ENCODE measurements at places on chromosomes 13 and 19.

DNA sequence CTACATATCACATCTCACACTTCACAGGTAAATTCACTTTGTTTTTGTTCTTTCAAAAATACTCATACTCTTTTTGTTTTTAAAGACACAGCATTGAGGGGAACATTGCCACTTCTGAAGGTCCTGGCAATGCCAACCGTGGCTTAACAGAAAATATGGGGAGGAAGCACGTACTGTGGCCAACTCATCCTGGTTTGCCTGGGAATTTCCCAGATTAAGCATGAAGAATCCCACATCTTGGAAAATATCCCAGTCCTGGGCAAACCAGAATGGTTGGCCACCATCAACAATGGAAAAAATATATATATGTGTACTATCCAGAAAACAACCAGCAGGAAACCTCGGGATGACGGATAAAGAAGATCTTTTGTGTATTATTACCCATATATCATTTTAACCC, 1032.2 kb upstream of the SLC10A2 start:
- DNase-seq = no peak

GRCh38 chr13:99322297-99323103, 15.3 kb upstream of the GPR183 start:
- DNase-seq = no peak

DNA sequence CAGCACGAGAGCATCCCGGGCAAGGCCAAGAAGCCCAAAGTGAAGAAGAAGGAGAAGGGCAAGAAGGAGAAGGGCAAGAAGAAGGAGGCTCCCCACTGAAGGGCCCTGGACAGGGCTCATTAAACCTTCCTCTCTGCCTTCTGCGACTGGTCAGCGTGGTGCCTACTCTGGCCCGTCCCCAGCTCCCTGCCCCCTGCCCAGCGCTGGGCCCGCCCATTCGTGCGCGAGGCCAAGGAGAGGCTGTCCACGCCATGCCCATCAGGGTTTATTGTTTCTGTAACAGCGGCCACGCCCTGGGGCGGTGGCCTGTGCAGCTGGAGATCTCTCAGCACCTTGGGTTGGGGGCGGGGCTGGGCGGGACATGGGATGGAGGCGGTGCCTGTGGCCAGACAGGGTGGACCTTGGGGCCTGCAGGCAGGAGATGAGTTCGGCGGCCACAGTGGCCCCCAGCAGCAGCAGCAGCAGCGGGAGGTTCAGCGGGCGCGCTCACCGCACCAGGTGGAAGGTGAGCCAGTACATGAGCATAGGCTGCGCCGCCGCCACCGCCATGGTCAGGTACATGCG, 897 bp downstream of the C19orf33 start:
- no peak for DNase-seq

DNA sequence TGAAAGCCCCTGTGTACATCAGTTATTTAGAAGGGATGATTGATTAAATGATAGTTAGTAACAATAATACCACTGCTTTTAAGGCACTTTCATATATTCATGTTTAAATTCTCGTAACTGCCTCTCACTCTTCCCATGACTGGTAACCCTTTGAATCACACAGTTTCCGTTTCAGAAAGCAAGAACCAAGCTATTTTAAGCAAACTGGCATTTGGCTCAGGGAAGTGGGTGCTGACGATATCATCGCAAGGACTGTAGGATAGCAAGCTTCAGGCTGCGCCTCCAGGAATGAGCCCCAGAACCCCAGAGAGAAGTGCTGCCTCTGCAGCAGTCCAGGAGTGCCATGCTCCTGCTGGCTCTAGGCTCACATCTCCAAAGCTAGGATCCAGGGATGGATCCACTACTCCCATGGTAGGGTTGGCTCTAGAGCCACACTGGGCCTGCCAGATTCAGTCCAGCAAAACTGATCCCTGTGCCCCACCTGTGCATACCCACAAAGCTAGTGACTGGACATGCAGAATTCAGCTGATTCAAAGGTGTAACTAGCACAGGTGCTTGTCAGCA, 313.5 kb downstream of the SLC7A1 start:
- DNase-seq = no peak

GRCh38 chr13:40148101-40148500, 492.6 kb downstream of the COG6 start:
- DNase-seq = no peak

GRCh38 chr13:80082396-80083080, 258.4 kb downstream of the SPRY2 start:
- no peak for DNase-seq
